T-helper 17 cell (primary cell): ENCODE measurements at places on chromosomes 6 and 20.
A peak's percentile ranks its signal among the peaks of the same experiment; 100 is the strongest.

GRCh38 chr20:53146201-53146891 is 174.2 kb downstream of the TSHZ2 start:
- no peak for DNase-seq

GRCh38 chr20:39645131-39645530 is 683.0 kb downstream of the DHX35 start:
- no peak for DNase-seq

DNA sequence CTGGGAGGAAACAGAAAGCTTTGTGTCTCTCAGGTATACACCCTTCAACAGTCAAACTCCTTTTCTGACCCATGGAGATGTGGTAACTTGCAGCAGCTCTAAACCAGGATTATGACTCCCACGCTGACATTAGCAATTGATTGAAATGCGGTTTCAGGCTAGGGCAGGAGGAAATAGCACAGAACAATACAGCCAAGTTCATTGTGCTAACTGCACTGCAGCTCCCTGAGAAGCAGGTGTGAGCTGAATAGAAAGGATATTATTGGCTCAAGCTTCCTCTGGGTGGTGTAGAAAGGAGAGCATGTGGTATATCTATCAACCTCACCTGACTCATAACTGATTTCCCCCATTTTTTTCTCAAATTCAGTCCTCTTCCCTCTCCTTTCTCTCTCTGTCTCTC is 612.3 kb upstream of the BTBD3 start:
- no peak for DNase-seq

- DNase-seq: no peak
These were observed 35.6 kb downstream of the TM9SF4 start for GRCh38 chr20:32144898-32145662.

DNA sequence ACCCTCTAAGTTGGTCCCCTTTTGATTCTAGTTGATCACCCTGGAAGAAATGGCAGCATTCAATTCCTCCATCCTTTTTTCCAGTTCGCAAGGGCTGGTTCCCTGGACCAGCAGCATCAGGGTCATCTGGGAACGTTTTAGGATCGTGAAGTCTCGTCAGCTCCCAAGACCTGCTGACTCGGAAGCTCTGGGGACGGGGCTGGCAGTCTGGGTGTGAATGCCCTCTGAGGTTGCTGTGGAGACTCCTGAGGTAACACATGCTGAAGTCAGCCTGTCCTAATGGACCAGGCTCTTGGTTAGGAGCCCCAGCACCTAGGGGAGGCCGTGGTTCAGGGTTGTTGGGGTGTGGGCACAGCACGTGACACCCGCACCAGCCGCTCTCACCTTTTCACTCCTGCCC is 164.1 kb downstream of the SYNDIG1 start:
- no peak for DNase-seq

- no peak for DNase-seq
These were observed 368.0 kb downstream of the QKI start for GRCh38 chr6:163782436-163783003.

- no peak for DNase-seq
These were observed 127.6 kb downstream of the AIG1 start for GRCh38 chr6:143188292-143188691.

DNA sequence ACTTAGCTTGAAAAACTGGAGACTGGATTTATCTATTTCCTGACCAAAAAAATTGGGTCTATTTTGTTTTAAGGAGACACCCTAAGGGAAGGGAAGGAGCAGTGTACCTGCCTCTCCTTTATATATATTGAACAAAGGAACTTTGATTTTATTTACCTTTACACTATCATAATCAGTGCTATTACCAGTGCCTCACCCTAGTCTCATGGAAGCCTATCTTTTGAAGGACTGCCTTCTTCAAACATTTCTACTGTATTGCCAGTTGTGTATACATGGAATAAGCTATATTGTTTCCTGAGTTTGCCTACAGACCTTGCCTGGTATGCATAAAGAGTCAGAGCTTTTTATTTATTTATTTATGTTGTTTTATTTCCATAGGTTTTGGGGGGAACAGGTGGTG is 124.9 kb downstream of the UTRN start:
- no peak for DNase-seq

- DNase-seq: no peak
These were observed 54.4 kb downstream of the LRP11 start for GRCh38 chr6:149809798-149810197.

DNA sequence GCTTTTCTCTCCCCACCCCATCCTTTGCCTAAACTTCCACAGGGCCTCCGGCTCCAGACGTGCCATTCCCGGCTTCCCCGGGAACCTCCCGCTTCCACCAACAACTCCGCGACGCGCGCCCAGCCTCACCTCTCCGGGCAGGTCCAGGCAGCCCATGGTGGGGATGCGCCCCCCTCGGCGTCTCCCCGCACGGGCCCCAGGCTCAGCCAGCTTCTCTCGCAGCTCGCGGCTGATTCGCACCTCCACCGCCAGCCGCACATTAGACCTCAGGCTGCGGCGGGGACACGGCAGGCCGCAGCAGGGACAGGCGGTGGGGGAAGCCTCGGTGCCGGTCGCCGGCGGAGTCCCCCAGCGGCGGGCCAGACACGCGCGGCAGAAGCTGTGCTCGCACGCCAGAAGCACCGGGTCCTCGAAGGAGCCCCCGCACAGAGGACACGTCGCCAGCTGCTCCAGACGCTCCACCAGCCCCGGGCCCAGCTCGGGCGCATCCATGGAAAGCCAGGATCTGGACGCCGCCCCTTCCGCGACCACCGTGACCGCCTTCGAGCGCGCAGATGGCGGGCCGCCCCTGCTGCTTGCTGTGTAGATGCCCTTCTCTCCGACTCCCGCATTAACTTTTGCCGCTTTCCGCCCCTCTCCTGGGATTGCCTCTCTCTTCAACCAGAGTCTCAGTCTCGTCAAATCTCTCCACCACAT is at the start of gene RNF39:
Gene RNF39, minus strand, starts transcription at position 676 of the 696 bp plus-strand sequence. Its CDS starts 184 bp downstream, at position 492.
- DNase-seq: no peak

GRCh38 chr6:145151624-145152023 is 583.7 kb downstream of the EPM2A start:
- DNase-seq: no peak

DNA sequence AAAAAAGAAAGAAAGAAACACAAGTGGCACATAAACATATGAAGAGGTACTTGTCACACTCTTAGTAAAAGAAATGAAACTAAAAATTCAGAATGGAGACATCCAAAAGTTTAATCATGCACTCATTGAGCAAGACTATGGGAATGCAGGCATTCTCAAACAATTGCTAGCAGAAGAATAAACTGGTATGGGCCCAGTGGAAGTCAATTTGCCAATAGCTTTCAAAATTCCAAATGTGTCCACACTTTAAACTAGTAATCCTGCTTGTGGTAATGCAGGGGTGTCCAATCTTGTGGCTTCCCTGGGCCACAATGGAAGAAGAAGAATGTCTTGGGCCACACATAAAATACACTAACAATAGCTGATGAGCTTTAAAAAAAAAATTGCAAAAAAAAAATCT is 97.4 kb downstream of the EPB41L2 start:
- no peak for DNase-seq

DNA sequence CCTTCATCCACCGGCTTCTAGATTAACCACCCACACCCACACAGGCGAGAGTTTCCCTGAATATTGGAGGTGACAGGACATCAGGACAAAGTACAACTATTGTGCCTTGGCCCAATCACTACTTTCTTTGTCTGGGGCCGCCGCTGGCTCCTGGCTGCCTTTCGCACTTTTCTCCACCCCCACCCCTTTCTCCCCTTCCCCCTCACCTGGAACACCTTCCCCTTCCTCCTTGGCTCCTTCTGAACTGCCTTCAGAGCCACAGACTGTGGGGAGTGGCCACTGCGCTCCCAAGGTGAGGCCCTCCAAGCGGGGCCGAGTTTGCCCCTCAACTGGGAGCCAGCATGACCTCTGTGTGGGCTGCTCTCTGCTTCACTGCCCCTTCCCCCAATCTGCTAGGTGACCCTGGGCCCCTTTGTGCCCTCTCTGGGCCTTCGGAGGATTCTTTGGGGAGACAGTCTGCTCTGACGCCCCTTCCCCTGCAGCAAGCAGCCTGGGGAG is 3.0 kb upstream of the VEGFA start:
- peak; percentile 2 for DNase-seq

GRCh38 chr6:63023726-63024125 is 187.5 kb upstream of the FKBP1C start:
- DNase-seq: no peak

- no peak for DNase-seq
These were observed 222.6 kb upstream of the HDDC2 start for GRCh38 chr6:125524356-125524755.

- no peak for DNase-seq
These were observed 349.3 kb downstream of the FARS2 start for GRCh38 chr6:5610640-5611039.

GRCh38 chr6:169320013-169320412 is 66.4 kb upstream of the THBS2 start:
- no peak for DNase-seq

DNA sequence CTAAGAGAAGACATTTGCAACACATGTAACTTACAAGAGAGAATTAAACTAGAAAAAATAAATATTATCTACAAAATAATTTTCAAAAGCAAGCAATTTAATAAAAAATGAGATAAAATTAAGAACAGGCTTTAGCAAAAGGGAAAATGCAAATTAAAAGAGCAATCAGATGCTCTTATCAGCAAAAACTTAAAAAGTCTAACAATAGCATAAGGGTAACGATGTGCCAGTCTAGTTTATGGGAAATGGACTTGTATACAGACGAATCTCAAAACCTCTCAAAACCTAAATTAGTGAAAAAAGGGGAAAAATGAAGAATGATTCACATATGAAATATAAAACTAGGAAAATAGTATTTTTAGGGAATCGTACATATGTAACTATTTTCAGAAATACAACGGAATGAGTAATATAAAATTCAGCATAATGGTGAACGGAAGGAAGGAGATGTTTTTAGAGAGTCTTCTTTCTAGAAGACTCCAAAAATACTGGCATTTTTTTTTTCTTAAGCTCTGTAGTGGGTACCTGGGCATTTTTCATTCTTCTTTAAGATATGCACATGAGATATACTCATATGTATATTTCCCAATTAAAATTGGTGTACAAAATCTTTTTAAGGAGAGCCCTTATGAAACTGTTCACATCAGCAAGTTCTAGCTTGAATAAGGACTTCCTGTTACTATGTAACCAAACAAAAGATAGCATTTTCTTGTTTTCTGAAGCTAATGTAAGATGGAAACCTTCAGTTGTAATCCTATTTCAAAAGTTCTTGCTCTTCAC is 927 bp upstream of the MANEA start:
- DNase-seq: no peak

DNA sequence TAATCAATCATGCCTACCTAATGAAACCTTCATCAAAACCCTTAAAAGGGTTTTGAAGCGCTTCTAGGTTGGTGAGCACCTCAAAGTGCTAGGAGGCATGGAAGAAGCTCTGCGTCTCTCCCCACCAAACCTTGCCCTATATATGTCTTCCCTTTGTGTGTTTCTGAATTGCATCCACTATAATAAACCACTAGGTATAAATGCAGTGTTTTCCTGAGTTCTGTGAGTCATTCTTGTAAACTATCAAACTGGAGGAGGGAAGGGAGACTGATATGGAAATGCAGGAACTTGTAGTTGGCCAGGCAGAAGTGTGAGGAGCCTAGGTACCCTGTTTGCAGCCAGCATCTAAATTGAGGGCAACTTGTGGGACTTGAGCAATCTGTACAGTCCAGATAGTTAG is 698.8 kb downstream of the DOK5 start:
- no peak for DNase-seq

DNA sequence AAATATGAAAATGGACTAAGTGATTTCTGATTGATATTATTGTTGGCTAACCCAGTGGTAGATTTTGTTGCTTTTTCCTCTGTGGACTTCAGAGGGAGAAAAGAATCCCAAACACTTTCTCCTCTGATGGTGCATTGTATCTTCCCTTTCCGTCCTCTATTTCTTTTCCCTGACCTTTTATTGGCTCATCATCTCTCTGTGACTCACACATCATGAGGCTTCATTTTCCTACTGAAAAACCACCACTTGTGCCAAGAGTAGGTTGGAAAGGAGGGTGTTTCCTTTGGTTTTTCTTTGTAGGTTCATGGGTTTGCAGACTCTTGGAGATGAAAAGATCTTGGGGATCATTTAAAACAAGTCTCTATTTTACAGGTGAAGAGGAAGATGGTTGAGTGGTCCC is 311.7 kb upstream of the JAG1 start:
- DNase-seq: no peak

GRCh38 chr6:37321101-37321500 is 32.7 kb upstream of the RNF8 start:
- no peak for DNase-seq

DNA sequence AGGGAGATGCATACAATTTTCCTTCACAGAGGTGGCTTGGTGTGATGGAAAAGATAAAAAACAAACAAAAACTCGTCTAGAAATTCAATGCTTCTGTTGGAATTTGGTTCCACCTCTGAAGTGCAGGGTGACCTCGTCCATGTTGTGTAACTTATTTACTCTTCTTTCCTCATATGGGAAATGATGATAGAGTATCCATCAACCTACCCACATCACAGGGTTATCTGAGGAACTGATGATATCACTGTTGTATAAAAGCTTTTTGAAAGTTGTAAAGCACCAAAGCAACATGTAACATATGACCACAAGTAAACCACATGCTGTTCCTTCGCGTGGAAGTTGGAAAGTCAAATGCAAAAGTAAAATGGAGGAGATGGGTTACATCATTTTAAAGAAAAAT is 212.0 kb upstream of the SGK1 start:
- no peak for DNase-seq

DNA sequence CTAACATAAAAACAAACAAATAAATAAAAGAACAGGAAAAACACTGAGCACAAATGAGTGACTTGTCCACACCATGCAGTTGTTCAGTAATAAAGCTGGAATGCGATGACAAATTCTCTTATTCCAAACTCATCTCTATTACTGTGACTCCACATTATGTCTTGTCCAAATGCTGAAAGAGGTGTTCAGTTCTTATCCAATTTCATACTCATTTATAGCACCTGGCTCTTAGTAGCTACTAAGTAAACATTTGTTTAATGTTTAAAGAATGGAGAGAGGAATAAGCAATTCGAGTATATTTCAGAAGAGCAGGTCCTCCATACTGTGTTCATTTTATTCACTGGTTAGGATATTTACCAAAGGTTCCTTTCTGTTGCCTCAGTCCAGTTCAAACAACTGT is 439.0 kb upstream of the JAG1 start:
- DNase-seq: no peak

- no peak for DNase-seq
These were observed 142.8 kb downstream of the COL21A1 start for GRCh38 chr6:56104591-56104990.

DNA sequence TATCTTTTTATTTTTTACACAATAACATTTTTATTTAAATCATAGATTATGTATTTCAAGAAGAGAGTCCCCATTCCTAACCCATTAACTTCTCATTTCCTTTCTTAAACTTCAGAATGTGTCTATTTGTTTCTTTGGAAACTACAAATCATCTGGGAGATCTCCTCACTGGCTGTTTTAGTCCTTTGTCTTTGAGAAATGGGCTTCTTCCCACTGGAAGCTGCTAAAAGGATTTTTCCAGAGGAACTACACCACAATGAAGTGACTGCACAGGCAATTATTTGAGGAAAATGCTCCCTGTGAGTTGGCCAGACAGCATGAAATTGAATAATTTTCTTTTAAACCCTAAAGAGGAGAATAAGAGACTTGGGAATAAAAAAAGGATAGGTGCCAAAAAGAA is 119.1 kb downstream of the TENT5A start:
- DNase-seq: no peak
